NB4 (cell line): ENCODE measurements at places on chromosomes 3 and 15.

DNA sequence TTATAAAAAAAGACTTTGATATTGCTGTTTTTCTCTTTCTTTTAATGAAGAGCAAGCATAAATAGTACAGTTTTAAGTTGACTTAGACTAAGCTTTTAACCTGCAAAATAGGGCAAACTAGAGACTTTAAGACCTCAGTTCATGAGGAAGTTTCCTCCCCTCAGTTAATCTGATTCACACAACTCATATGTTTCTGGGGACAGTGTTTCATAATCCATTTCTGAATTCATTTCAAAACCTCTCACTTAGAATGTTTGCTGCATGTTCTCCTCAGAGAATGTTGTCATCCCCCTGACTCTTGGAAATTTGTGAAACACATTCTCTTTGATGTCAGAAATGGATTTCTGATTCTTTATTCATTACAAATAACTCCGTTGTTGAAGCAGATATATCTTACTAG lies 79.3 kb upstream of the SKOR1 start:
- peak; percentile 82 for DNase-seq

GRCh38 chr15:88738796-88739195 lies 64.4 kb upstream of the ACAN start:
- DNase-seq = no peak

- no peak for DNase-seq
Measured at GRCh38 chr15:60651734-60652141, 172.8 kb upstream of the ICE2 start.

DNA sequence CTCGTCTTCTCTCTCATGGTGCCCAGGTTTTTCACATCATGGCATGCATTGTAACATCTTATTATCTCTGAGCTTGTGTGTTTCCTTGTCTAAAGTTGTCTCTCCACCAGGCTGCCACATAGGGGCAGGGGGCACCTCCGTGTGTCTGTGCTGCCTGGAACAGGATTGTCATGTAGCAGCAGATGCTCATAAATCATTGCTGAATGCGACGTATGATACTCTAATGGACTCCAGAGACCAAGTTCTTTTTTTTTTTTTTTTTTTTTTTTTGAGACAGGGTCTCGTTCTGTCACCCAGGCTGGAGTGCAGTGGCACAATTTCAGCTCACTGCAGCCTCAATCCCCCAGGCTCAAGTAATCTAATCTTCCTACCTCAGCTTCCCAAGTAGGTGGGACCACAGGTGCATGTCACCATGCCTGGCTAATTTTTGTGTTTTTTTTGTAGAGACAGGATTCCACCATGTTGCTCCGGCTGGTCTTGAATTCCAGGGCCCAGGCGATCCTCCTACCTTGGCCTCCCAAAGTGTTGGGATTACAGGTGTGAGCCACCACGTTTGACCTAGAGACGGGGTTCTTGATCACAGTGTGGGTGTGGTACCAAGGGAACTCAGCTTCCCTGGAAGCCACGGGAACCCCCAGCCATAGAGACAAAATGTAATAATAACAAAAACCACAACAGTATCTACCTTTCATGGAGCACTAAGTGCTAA lies 4.7 kb upstream of the DNASE1L3 start:
- no peak for DNase-seq
